ENCODE measurements at places on chromosomes 5 and 9. TPM values are rescaled to one million over a fixed set of nuclear protein-coding genes. Genes with fewer than 3 reads are reported as not detected.

PAM gene
- 259 TPM for total RNA-seq

DNA sequence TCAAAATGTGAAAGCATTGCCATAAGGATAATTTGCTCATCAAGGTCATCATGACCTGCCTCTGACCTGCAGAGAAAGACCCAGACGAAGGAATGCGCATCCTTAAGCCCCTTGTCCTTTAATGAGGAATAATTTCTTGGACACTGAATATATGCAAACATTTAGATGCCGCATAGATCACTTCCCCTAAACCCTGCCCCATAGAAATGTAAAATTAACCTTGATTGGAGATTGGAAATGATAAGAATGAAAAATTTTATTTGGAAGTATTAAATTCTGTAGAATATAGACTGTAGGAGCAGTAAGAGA lies 233.1 kb downstream of the ARHGAP26 start:
- H3K27ac ChIP-seq: peak overlapping the region; percentile 58
- DNase-seq: no peak
- H3K36me3 ChIP-seq: no peaks in the 10 kb centered on the region
- H3K4me3 ChIP-seq: no peak overlapping the region
- H3K4me1 ChIP-seq: peaks cover 18% of the 10 kb centered on the region

- no peak for DNase-seq
- no peaks in the 10 kb centered on the region for H3K27me3 ChIP-seq
- H3K27ac ChIP-seq: no peak overlapping the region
- H3K4me3 ChIP-seq: no peak overlapping the region
- no peaks in the 10 kb centered on the region for H3K4me1 ChIP-seq
Observed at GRCh38 chr5:60410427-60410826, 289.5 kb downstream of the DEPDC1B start.

DNA sequence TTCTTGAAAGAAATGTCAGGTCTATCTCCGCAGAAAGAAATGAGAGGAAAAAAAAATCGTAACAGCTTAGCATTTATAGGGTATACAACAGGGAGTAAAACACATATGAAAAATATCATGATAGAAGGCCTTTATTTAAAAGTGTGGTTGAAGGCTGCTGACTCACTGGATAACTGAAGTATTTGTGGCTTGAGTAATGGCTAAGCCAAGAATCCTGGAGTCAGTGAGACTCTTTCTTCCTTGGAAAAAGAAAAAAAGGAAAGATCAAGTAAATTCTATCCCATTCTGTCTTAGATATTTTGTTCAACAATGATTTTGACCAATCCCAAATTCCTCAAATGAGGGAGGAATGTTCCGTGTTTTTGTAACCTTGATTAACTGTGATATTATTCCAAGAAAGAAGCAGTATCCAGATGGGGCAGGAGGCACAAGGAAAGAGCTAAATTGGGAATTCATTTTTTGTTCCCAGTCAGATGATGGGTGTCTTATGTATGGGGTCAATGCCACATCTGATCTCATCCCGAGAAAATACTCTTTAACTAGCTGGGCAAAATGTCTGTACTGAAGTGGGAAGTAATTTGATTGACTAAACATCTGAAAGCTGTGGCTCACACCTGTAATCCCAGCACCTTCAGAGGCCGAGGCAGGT lies 64.3 kb upstream of the MYO10 start:
- H3K36me3 ChIP-seq: no peaks in the 10 kb centered on the region
- H3K27me3 ChIP-seq: no peaks in the 10 kb centered on the region
- no peak overlapping the region for H3K4me3 ChIP-seq
- DNase-seq: peak; percentile 99

DNA sequence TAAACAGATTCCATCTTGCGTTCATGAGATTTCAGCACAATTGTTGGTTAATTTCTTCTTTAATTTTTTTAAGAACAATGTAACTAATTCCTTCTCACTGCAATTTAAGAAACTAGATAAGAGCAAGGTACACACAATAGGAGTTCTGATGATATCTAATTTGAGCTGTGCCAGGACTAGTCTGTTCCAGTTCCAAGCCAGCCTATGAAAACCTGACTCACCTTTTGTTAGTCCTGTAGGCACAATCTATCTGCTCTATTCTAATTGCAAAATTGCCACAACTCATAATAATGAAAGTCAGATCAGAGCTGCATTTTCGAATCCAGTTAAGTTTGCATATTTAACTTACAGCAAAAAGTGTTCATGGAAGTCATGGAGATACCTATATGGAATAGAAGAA lies 494.1 kb upstream of the TUSC1 start:
- no peak overlapping the region for H3K4me3 ChIP-seq
- no peak overlapping the region for H3K27ac ChIP-seq
- no peaks in the 10 kb centered on the region for H3K36me3 ChIP-seq
- no peak for DNase-seq

DNA sequence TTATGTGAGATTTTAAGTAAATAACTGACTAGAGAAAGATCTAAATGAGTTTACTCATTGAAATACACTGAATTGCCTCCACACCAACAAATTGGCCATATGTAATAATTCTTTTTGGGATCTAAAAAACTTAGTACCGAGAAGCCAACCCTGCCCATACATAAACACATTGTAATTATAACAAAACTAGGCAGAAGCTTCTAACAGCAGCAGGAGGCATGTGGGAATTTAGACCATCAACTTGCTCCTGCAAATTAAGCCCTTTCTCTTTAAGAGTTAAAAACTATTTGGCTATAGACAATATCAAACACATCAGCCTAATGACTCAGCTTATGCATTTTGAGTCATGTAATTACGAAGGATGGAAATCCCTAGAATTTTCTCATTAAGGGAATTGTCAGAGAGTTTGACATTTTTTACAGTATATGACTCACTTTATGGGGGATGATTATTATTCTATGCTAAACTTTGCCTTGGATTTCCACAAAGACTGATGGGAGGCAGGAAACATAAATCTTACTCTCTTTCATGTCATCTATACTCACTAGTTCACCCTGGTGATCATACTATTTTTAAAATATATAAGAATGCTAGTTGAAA lies 1.0 kb downstream of the IL7R start:
- peak overlapping the region; percentile 19 for H3K4me3 ChIP-seq
- H3K27ac ChIP-seq: peak overlapping the region; percentile 70
- no peaks in the 10 kb centered on the region for H3K36me3 ChIP-seq
- peaks cover 40% of the 10 kb centered on the region for H3K4me1 ChIP-seq
- DNase-seq: peak; percentile 92

- no peaks in the 10 kb centered on the region for H3K36me3 ChIP-seq
- no peak overlapping the region for H3K4me3 ChIP-seq
- no peaks in the 10 kb centered on the region for H3K27me3 ChIP-seq
- DNase-seq: no peak
Observed at GRCh38 chr5:178366998-178367735, 134.6 kb upstream of the PHYKPL start.

DNA sequence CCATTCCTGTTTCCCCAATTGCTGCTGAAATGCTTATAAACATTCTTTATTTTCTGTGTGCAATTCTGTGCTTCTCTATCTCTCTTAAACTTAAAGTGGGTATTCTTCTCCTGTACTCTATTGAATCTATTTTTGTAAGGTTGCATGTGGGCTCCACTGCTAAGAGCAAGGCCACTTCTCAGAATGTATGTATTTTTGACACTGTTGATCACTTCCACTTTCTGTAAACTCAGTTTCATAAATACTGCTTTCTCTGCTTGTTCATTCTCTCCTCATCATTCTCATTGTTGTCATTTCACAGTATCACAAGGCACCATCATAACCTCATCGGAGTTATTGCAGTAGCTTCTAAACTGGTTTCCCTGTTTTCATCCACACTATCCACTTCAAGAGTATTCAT lies 483.0 kb upstream of the CDH18 start:
- no peaks in the 10 kb centered on the region for H3K36me3 ChIP-seq
- no peak overlapping the region for H3K27ac ChIP-seq
- H3K4me3 ChIP-seq: no peak overlapping the region
- H3K27me3 ChIP-seq: no peaks in the 10 kb centered on the region
- H3K4me1 ChIP-seq: no peaks in the 10 kb centered on the region
- no peak for DNase-seq

DNA sequence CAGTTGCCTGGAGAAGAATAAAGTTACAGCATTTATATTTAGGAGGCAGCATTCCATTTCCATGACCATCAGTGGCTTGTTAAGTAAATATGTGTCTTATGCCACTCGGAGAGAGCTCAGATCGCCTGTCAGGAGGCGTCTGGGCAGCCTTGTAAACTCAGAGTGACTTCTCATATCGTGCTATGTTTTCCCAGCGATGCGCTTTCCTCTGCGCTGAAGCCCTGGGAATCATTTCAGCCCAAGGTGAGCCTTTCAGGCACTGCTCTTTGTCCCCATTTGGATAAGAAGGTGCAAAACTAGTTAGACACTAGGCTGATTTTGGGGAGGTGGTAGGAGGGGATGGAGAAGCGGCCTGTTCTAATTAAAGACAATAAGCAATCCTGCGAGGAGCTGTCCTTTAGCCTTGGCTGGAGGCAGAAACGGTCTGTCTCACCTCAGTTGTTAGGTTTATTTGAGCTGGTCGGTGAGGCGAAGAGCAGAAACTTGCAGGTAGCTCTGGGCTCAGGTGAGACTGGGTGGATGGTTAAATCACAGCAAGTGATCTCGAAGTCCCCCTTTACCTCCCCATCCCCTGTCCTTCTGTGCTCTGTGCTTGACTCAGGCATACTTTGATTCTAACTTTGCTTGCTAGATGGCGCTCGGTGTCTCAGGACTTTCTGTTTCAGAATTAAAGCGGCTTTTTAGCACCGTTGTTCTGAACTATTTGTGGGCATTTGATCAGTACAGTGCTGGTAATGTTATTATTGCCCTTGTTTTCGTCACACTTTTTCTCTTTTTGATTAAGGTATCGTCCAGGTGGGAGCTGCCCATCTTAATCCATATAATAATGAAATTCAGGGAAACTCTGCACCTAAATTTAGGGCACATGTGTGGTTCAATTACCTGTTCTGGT lies 24.6 kb downstream of the NR2F1 start:
- peak overlapping the region; percentile 63 for H3K27ac ChIP-seq
- H3K4me3 ChIP-seq: peak overlapping the region; percentile 62
- no peaks in the 10 kb centered on the region for H3K36me3 ChIP-seq

- no peak overlapping the region for H3K27ac ChIP-seq
- no peaks in the 10 kb centered on the region for H3K27me3 ChIP-seq
- no peak overlapping the region for H3K4me3 ChIP-seq
Observed at GRCh38 chr5:149855366-149855765, 89.2 kb downstream of the PDE6A start.

DNA sequence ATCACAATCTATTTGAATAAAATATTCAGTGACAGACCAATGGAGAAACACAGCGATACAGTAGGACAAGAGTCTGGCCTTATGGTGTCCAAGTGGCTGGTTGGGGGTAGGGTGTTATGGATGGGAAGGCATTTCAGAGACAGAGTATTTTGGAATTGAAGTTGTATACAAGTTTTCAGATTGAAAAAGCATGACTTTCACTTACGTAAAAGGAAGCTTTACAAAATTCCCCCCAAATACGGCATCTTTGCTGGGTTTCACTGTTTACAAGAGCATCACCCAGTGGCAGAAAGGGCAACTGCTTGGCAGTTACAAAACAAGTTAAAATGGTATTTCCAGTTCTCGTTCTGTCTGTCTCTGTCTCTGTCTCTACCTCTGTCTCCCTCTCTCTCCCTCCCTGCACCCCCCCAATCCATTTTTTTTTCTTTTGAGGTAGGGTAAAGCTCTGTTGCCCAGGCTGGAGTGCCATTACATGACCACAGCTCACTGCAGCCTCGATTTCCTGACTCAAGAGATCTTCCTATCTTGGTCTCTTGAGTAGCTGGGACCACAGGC lies 86.2 kb downstream of the PTPN3 start:
- no peaks in the 10 kb centered on the region for H3K27me3 ChIP-seq
- H3K4me1 ChIP-seq: no peaks in the 10 kb centered on the region
- H3K4me3 ChIP-seq: no peak overlapping the region
- no peak overlapping the region for H3K27ac ChIP-seq

DNA sequence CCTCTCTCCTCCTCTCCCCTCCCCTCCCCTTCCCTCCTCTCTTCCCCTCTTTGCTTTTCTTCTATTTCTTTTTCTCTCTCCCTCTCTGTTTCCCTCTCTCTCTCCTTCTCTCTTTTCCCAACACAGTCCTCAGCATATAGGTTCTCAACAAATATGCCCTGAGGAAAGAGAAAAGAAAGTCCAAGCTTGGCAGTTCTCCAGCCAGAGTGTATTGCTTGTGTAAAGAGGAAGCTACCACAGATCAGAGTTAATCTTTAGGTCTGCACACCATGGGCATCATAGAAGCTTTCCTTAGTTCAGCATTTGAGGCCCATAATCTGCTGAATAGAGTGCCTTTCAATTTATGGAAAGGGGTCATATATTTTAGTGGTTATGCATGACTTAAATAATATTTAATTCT lies 382.8 kb upstream of the WWC1 start:
- no peak for DNase-seq
- H3K36me3 ChIP-seq: no peaks in the 10 kb centered on the region
- no peaks in the 10 kb centered on the region for H3K4me1 ChIP-seq
- H3K27me3 ChIP-seq: no peaks in the 10 kb centered on the region

DNA sequence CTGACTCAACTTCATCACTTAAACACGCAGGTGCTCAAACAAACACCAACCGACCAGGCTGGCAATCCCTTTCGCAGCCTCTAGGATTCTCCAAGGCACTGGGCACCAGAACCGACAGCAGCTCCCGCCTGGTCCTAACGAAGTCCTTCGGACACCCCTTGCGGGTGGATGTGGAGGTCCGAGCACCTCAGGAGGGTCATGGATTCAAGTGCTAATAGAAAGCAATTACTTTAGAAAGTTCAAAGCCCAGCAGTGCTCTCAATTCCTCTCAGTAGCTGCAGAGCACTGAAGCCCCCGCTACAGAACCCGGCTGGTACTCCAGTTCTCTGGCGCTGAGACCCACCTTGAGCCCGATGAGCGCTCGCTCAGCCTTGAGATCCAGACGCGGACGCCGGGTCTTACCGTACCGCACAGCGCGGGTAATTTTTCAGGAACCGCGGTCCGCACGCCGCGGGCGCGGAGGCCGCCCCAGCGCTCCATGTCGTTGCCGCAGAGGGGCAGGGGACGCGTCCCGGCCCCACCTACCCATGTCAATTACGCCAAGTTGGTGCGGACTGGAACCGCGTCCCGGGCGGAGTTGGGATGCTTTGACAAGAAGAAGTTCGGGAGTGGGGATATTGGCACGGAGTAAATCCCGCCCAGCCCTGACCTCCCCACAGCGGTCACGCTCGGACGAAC lies 638 bp downstream of the MARCHF3 start:
- peak; percentile 40 for DNase-seq
- H3K36me3 ChIP-seq: no peaks in the 10 kb centered on the region
- H3K27me3 ChIP-seq: no peaks in the 10 kb centered on the region

GRCh38 chr5:118434522-118434921 lies 553.8 kb downstream of the DTWD2 start:
- H3K4me3 ChIP-seq: no peak overlapping the region
- no peaks in the 10 kb centered on the region for H3K27me3 ChIP-seq
- no peaks in the 10 kb centered on the region for H3K36me3 ChIP-seq
- no peaks in the 10 kb centered on the region for H3K4me1 ChIP-seq
- DNase-seq: no peak
- no peak overlapping the region for H3K27ac ChIP-seq

GRCh38 chr9:116796669-116797068 lies 109.6 kb downstream of the TRIM32 start:
- H3K36me3 ChIP-seq: no peaks in the 10 kb centered on the region
- no peaks in the 10 kb centered on the region for H3K4me1 ChIP-seq
- no peak overlapping the region for H3K4me3 ChIP-seq
- H3K27me3 ChIP-seq: no peaks in the 10 kb centered on the region
- DNase-seq: no peak

- no peak overlapping the region for H3K4me3 ChIP-seq
- H3K27me3 ChIP-seq: no peaks in the 10 kb centered on the region
- no peaks in the 10 kb centered on the region for H3K36me3 ChIP-seq
- H3K27ac ChIP-seq: no peak overlapping the region
- peaks cover 29% of the 10 kb centered on the region for H3K4me1 ChIP-seq
Observed at GRCh38 chr5:31366941-31367340, 165.0 kb downstream of the DROSHA start.

GRCh38 chr5:84383816-84384603 lies 670 bp downstream of the EDIL3 start:
- no peaks in the 10 kb centered on the region for H3K27me3 ChIP-seq
- H3K36me3 ChIP-seq: peaks cover 3% of the 10 kb centered on the region
- H3K4me1 ChIP-seq: peaks cover 23% of the 10 kb centered on the region
- DNase-seq: peak; percentile 60
- H3K27ac ChIP-seq: peak overlapping the region; percentile 92
